ENCODE measurements at places on chromosomes 11 and 22. TPM values are rescaled to one million over a fixed set of nuclear protein-coding genes. Genes with fewer than 3 reads are reported as not detected.

GRCh38 chr11:25838918-25839625 lies 492.9 kb upstream of the ANO3 start:
- DNase-seq: no peak
- H3K36me3 ChIP-seq: no peaks in the 10 kb centered on the region
- no peak overlapping the region for H3K4me3 ChIP-seq
- H3K27ac ChIP-seq: no peak overlapping the region

DNA sequence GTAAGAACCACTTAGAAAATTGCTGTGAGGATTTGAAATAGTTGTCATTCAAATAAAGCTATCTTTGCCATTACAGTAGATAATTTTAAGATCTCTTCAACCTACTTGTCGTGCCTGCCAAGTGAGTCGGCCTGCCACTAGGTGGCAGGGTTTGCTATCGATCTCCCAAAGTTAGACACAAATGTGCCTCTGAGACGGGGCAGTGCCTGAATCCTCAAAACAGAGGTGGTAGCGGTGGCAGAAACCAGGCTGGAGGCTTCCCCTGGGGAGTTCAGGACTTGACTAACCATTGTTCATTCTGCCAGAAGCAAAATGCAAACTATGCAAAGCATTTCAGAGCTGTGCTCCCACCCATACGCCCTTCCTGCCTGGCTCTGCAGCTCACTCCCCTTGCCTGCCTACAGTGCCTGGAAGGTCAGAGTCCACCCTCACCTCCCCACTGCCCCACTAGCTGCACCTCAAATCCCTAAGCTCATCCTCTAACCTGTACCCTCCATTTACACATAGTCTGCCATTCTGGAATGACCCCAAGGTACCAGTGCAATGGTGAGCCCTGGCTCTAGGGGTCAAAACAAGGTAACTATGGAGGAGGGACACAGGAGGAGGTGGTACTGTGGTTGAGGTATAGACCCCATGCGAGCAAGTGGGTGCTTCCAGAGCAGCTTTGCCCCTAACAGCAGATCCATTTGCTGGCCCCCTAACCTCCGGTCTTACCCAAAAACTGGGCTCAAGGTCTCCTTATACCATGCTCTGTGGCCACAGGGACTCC lies 82.1 kb downstream of the C11orf58 start:
- no peaks in the 10 kb centered on the region for H3K27me3 ChIP-seq
- H3K4me3 ChIP-seq: no peak overlapping the region
- no peaks in the 10 kb centered on the region for H3K4me1 ChIP-seq
- no peak overlapping the region for H3K27ac ChIP-seq

DNA sequence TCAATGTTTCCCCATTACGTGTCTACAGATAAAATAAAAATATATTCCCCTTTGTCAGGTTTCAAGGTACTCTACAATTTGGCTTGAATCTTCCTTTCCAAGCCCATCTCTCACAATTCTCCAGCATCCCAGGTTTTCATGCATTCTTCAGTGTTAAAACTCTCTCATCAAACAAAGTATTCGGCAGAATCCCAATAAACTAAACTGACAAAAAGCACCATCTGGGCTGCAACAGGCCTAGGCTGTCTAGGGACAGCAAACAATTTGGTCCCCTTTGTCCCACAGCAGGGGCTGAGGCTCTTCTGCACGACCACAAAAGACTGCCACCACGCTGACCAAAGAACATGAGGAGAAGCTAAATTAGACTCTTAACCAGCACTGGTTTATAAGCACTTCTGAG lies 159.4 kb downstream of the CADM1 start:
- no peaks in the 10 kb centered on the region for H3K27me3 ChIP-seq
- DNase-seq: no peak
- no peak overlapping the region for H3K4me3 ChIP-seq
- no peaks in the 10 kb centered on the region for H3K36me3 ChIP-seq

DNA sequence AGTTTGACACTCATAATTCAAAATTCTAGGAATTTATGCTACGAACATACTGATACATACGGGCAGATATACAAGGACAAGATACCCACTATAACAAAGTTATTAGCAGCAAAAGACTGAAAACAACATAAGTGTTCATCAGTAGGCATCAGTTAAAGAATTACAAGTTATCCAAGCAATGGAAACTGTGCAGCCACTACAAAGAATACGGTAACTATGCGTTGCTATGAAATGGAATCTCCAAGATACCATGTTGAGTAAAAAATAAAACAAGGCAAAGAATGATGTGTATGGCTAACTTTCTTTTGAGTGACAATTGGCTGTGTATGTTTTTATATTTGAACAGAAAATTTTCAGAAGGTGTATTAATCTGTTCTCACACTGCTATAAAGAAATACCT lies 151.7 kb downstream of the ADAMTS15 start:
- no peaks in the 10 kb centered on the region for H3K27me3 ChIP-seq
- H3K27ac ChIP-seq: no peak overlapping the region
- no peak overlapping the region for H3K4me3 ChIP-seq
- no peaks in the 10 kb centered on the region for H3K36me3 ChIP-seq
- DNase-seq: no peak

DNA sequence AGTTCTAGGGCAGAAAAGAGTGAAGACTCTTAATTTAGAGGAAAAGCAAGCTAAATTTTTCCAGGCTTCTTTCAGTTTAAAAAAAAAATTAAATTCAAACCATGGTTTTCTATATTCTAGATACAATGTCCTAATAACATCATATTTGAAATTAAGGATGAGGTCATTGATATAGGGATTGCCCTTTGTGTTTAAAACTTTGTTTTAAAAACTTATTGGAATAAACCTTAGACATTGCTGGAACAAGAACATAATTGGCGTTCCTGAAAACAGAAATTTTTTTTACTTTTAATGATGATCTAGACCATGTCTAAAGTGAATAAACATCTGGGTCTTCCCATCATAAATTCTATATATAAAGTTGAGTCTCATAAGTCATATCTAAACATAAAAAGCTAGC lies 859.4 kb upstream of the CHORDC1 start:
- no peaks in the 10 kb centered on the region for H3K4me1 ChIP-seq
- H3K27me3 ChIP-seq: no peaks in the 10 kb centered on the region
- no peak overlapping the region for H3K4me3 ChIP-seq
- no peaks in the 10 kb centered on the region for H3K36me3 ChIP-seq
- no peak for DNase-seq
- no peak overlapping the region for H3K27ac ChIP-seq

GRCh38 chr11:975827-976226 lies 50.2 kb downstream of the AP2A2 start:
- DNase-seq: no peak
- H3K36me3 ChIP-seq: no peaks in the 10 kb centered on the region
- no peak overlapping the region for H3K4me3 ChIP-seq
- no peaks in the 10 kb centered on the region for H3K27me3 ChIP-seq

DNA sequence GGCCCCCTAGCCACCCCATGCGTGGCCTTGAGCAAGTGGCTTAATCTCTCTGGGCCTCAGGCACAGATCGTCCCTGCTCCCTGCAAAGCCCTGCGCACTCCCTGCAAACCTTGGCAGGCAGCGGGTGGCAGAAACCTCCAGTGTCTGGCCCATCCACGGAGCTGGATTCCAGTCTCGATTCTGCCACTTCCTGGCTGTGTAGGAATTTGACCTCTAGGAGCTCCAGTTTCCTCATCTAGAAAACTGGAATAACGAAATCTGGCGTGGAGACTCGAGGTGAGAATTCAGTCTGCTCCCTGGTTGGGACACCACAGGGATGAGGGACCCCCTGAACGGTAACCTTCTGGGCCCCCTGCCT lies 186.9 kb downstream of the MN1 start:
- no peaks in the 10 kb centered on the region for H3K4me1 ChIP-seq
- no peak overlapping the region for H3K4me3 ChIP-seq
- no peak for DNase-seq
- H3K27ac ChIP-seq: no peak overlapping the region
- no peaks in the 10 kb centered on the region for H3K36me3 ChIP-seq
- H3K27me3 ChIP-seq: no peaks in the 10 kb centered on the region

DNA sequence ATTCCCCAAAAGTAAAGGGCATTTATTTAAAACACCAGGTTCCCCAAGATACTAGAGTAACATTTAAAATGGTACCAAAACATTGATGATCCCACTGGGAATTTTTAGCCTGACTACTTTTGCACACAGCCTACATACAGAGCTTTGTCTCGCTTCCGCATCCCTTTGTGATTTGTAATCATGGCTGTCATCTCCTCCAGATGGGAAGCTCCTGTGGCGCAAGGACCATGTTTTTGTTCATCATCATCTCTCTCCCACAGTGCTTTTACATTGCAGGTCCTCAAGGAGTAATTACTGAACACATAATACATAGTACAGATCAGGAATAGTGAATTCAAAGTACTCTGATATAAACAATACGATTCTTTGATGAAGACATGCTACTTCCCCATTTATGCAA lies 231.2 kb upstream of the MTNR1B start:
- H3K27me3 ChIP-seq: no peaks in the 10 kb centered on the region
- DNase-seq: no peak
- H3K27ac ChIP-seq: no peak overlapping the region
- H3K36me3 ChIP-seq: no peaks in the 10 kb centered on the region
- H3K4me3 ChIP-seq: no peak overlapping the region

GRCh38 chr11:121214861-121215260 lies 77.7 kb upstream of the SC5D start:
- no peak overlapping the region for H3K27ac ChIP-seq
- no peaks in the 10 kb centered on the region for H3K36me3 ChIP-seq
- H3K4me1 ChIP-seq: no peaks in the 10 kb centered on the region
- no peak overlapping the region for H3K4me3 ChIP-seq
- no peaks in the 10 kb centered on the region for H3K27me3 ChIP-seq
- DNase-seq: no peak

- H3K27ac ChIP-seq: no peak overlapping the region
- H3K4me1 ChIP-seq: no peaks in the 10 kb centered on the region
- no peaks in the 10 kb centered on the region for H3K27me3 ChIP-seq
Observed at GRCh38 chr11:120648771-120649170, 137.2 kb downstream of the GRIK4 start.

The MB gene
- not detected for total RNA-seq

The FREY1 gene
- not detected for total RNA-seq

The GGT1 gene
- not detected for total RNA-seq

The XNDC1N gene
- 176 TPM for total RNA-seq

The ENTHD1 gene
- not detected for total RNA-seq

The PEX16 gene
- 32.1 TPM for total RNA-seq

The VSIG10L2 gene
- total RNA-seq: 1.1 TPM
